Activated naive CD4-positive, alpha-beta T cell treated with anti-CD3 and anti-CD28 coated beads for 36 hours (primary cell): ENCODE measurements at places on chromosomes 1 and 21.

DNA sequence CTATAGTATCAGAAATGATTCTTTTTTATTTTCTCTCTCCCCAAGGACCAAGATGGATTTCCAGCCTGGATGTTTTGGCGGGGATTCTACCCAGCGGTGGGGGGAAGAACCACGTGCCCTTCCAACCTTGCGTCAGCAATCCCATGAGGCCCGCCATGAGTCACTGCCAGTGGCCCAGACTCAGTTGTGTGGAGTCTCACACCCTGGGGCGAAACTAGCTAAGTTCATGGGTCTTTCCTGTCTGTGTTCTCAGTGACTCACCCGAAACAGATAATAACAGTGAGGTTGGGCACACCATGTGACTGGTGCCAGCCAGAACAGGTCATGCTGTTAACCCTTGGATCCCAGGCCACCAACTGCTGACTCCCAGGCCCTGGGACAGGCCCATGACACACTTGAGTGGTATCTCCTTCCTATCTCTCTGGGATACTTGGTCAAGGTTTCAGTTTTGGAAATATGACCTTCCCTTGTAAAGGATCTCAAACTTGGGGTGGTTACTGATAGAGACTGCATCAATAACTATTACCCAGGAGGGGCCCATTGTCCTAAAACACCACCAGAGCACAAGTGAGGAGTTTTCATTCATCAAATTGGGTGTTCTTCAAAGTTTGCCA is 98.0 kb upstream of the DUSP10 start:
- peak; percentile 87 for DNase-seq

- no peak for DNase-seq
These were observed 181.4 kb upstream of the LHX8 start for GRCh38 chr1:74952786-74953185.

GRCh38 chr1:54028306-54029251 is 10.6 kb upstream of the LDLRAD1 start:
- DNase-seq, result no peak

GRCh38 chr1:119453021-119453420 is 38.1 kb downstream of the HSD3B2 start:
- DNase-seq, result peak; percentile 14

- no peak for DNase-seq
These were observed 71.9 kb upstream of the C1orf174 start for GRCh38 chr1:3971981-3972380.

DNA sequence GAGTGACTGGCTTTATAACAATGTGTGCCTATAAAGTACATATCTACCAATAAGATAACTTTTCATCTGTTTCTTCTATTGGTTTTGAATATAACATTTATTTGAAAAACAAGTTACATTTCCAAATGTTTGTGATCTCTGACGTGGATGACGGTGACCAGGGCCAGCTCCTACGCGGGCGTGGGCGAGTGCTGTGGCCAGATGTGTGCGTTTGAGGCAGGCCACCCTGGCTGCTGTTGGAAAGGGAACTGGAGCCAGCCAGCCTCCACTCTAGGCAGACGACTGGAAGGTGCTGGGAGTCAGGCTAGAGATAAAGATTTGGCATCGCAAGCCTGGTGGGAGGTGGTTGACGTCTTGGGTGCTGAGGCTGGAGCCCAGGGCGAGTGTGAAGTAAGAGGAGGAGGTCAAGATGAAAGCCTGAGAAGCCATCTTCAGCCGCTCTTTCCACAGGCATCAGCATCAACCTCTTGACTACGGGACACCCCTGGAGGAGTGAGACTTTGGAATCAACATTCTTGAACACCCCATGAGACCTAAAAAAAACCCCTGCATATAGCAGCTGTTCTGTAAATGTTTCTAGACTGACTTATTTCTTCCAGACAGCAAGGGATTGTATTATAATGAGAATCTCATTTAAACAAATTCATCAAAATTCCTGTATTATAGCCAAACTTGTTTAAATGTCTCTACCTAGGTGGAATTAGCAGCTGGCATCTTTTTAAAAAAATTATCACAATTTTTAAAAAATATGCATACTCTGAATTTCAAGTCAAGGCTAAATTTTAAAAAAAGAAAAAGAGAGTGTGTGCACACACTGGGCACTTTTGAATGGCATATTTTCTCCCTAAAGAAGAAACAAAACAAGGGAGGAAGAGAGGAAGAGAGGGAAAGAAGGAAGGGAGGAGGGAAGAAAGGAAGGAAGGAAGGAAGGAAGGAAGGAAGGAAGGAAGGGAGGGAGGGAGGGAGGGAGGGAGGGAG is 112.5 kb upstream of the SLC44A3 start:
- no peak for DNase-seq

DNA sequence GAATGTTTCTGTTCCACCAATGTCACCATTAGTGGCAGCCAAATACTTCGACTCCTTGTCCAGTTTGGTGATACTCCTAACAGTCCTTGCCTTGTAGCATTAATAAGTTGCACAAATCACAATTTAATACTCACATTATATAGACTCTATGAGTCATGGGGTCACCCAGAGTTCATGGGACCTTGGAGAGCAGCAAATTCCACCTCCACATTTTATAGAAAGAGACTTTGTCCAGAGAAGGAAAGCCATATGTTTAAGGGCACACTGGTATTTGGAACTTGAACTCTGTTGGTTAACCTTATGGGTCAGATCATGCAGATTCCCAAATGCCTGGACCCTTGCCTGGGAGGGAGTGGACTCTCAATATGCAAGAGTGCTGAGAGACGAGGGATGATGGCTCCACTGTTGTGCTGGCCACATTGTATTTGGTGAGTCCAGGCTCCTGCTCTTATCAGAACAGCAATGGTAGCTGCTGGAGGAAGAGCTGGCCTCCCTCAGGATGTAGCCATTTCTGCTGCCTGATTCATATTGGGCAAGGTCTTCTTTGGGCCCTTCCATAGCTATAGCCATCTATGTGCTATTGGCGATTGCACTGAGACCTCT is 30.6 kb downstream of the DNAJC6 start:
- peak; percentile 6 for DNase-seq

- DNase-seq, result no peak
These were observed 51.1 kb downstream of the KCNH1 start for GRCh38 chr1:211082824-211083223.

DNA sequence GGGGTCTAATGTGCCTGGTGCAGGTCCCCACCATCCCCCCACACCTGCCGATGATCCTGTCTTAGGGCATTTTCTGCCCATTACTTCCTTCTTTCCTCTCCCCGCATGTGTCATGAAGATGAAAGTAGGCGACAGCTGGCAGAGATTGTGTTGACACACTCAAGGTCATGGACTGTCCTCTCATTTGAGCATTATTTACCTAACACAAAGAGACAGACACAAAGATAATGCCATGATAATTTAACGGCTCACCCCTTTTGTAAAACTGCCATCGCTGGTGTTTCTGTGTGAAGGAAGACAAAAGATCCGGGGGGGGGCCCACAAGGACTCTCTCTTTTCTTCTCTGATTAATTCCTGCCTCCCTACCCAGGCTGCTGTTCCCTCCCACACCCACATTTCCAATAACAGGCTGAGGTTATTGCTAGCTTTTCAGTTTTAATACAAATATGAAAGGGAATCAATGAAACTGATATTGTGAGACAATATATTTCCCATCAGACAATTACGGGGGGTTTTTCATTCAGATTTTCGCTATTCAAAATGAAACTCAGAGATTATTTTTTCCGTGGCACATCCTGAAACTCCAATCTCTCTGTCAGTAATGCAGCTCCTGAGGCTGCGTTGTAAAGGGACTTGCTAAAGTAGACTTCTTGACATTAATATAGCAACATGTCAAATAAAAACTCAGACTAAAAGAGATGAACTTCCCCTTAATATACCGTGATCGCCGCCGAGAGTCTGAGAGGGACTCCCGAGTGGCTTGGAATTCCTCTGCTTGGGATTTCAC is 561.1 kb downstream of the NPHP4 start:
- no peak for DNase-seq

- DNase-seq, result no peak
These were observed 692.4 kb downstream of the KCNT2 start for GRCh38 chr1:195915826-195916225.

- DNase-seq, result no peak
These were observed 181.5 kb downstream of the PLPP3 start for GRCh38 chr1:56397811-56398231.

GRCh38 chr1:226436472-226436854 is 28.6 kb upstream of the PARP1 start:
- no peak for DNase-seq

DNA sequence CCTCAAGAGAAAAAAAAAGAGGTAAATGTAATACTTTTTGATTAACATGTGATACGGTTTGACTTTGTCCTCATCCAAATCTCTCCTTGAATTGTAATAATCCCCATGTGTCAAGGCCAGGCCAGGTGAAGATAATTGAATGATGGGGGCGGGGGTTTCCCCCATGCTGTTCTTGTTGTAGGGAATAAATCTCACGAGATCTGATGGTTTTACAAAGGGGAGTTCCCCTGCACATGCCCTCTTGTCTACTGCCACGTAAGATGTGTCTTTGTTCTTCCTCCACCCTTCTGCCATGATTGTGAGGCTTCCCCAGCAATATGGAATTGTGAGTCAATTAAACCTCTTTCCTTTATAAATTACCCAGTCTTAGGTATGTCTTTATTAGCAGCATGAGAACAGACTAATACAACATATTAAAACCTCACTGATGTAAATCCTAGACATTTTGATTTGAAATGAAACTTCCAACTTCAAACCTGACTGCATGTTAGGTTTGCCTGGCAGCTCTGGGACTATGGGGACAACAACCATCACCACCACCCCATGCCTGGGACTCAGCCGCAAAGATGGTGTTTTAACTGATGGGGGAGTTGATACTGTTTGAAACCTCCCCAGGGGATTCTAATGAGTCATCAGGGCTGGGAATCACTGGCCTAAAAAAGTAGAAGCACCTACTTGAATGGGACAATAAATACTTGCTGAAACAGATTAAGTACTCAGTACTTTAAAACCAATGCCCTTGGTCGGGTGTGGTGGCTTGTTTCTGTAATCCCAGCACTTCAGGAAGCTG is 32.8 kb upstream of the BACH1 start:
- peak; percentile 75 for DNase-seq

GRCh38 chr1:241990040-241990439 is 8.9 kb downstream of the MAP1LC3C start:
- no peak for DNase-seq

DNA sequence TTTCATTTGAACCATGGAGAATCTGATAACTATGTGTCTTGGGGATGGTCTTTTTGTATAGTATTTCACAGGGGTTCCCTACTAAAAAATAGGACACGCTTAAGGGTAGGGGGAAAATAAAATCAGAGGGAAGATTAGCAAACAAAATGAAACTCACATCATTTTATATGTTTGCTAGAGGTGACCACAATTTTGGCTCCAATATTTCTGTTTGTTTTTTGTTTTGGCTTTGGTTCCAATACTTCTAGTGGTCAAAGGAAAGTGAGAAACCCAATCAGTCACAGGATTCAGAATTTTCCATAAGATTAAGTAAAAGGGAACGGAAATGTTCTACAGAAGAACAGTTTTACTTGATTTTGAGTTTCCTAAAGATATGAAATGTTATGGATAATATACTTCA is 42.3 kb upstream of the SSX2IP start:
- DNase-seq, result no peak

DNA sequence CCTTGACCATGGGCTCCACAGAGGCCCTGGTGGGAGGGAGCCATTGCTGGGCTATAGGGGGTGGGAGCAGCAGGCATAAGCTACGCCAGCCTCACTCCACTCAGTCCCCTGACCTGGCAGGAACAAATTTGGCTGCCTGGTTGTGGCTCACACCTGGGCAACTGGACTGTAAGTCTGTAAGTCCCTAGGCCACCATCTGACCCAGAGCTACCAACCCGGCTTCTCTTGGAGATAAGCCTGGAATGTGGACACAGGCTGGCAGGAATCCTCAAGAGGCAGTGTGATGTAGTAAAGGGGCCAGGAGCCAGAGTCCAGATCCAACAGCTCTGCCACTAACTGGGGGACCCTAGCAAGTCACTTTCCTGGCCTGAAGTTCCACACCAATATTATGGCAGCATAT is 11.4 kb downstream of the NCF2 start:
- no peak for DNase-seq

- no peak for DNase-seq
These were observed 3.9 kb upstream of the KCNJ9 start for GRCh38 chr1:160077486-160077885.

DNA sequence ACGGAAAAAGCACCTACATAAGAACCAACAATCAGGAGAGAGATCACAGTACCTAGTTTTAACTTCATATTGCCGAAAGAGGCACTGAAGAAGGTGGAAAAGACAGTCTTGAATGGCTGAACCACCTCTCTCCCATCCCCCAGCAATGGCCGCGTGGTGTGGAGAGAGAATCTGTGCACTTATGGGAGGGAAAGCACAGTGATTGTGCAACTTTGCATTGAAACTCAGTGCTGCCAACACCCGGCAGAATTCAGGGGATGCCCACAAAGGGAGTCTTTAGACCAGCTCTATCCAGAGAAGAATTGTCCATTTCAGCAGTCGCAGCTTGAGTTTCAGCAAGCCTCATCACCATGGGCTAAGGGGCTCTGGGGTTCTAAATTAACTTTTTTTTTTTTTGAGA is 186.3 kb upstream of the USP25 start:
- DNase-seq, result no peak

- DNase-seq, result no peak
These were observed 130.8 kb downstream of the PRDM2 start for GRCh38 chr1:13830616-13831280.

DNA sequence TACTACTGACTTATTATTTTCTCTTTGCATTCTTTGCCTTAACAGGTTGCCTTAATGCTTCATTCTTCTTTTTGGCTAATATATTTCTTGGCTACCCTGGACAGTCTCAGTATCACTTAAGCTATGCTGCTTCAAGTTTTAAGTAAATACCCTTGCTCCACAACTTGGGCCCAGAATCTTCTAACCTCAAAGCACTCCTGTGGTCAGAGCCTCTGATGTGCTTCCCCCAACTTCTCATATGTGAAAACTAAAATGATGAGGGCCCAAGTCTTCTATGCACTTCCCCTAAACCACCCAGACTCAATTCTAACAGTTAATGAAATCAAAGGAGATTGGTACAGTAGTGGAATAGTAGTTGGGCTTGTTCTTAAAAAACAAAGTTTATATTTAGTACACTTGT is 314.1 kb downstream of the PLPP3 start:
- no peak for DNase-seq

- DNase-seq, result no peak
These were observed 4.9 kb upstream of the PEX10 start for GRCh38 chr1:2417083-2417832.

GRCh38 chr1:14724678-14725077 is 126.2 kb downstream of the KAZN start:
- no peak for DNase-seq

- DNase-seq, result no peak
These were observed 20.5 kb upstream of the MYBPHL start for GRCh38 chr1:109327285-109327684.

- no peak for DNase-seq
These were observed 87.8 kb downstream of the HLX start for GRCh38 chr1:220966881-220967611.

- peak; percentile 45 for DNase-seq
These were observed 546 bp downstream of the ELOVL1 start for GRCh38 chr1:43367026-43367903.

- DNase-seq, result peak; percentile 43
These were observed 49.3 kb downstream of the AZIN2 start for GRCh38 chr1:33130297-33130696.
